ENCODE measurements at places on chromosomes 6 and 20.

DNA sequence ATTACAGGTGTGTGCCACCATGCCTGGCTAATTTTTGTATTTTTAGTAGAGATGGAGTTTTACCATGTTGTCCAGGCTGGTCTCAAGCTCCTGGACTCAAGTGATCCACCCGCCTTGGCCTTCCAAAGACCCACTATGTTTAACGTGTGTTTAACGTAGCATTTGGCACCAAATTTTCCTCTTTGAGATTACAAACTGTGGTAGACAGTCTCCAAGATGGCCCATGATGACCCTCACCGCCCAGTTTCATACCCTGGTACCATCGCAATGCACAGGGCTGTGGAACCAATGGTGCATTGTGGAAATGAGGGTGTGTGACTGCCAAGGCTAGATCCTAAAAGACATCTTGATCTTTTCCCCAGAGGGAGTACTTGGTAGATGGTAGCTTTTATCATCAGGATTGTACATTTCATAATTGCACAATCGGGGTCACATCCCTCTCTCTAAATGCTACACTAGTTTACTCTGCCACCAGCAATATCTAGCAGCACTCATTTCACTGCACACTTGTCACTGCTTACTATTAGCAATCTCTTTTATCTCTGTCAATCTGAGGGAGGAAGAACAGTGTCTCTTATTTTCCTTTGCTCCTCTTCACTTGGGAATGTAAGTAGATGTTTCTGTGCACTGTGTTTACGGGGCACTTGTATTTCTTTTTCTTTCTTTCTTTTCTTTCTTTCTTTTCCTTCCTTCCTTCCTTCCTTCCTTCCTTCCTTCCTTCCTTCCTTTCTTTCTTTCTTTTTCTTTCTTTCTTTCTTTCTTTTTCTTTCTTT is 96.9 kb downstream of the NOL4L start:
- no peak for DNase-seq

DNA sequence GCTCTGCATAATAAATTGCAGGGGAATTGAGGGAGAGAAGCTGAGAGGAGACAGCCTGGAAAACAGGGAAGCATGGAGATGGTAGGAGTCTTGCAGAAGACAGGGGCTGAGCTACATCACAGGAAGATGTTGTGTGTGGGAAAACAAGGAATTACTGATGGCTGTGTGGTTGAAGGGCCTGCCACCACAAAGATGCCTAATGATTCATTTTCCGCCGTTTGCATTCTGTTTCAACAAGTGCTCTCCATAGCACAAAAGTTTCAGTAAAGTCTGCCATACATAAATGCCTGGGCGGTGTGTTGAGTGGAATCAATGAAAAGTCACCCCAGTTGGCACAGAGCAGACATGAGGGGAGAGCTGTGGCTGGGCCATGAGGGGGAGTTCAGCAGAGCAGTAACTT is 5.6 kb upstream of the KLHL31 start:
- no peak for DNase-seq

GRCh38 chr6:136640132-136640915 is 90.1 kb upstream of the MAP7 start:
- no peak for DNase-seq

DNA sequence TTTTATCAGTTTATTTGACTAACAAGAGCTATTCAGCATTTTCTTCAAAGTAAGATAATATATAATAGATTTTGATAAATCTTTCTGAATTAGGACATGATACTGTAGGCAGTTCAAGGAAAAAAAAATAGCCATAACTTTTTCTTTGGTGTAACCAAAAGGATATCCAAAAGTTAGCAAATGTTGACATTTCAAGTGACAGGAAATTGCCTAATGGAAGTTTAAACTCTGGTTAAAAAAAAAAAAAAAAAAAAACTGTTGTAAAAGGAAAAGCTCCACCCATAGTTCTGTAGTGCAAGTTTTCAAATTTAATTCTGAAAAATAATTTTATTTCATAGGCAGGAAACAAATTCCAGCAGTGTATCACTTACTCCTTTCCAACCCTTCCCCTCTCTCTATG is 18.8 kb downstream of the HEBP2 start:
- DNase-seq: no peak

DNA sequence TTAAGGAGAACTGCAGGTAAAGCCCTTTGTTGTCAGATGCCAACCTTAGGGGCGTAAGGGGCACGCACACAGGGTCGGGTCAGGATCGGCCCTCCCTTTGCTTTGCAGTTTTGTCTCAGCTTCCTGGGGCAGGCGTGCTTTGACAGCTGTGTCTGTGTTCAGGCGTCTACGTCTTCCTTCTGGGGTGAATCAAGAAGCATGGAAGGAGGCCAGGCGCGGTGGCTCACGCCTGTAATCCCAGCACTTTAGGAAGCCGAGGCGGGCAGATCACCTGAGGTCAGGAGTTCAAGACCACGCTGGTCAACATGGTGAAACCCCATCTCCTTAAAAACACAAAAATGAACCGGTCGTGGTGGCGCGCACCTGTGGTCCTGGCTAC is 1.3 kb downstream of the ZGPAT start:
- DNase-seq: no peak

DNA sequence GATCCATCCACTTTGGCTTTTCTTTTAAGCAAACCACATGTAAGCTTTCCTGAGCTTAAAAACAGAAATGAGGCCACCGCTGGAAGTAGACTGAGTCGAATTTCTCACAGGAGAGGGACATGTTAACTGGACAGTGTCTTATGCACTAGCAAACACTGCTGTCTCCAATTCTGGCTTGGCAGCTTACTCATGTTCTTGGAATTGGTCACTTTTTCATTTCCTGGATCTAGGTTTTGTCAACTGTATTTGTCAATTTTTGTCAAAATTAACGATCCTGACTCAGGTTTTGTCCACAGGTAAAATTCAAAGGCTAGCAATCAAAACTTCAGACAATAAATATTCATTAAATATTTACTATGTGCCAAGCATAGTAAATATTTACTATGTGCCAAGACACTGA is 601.5 kb downstream of the RNF144B start:
- no peak for DNase-seq

GRCh38 chr6:88115307-88115706 is 50.8 kb downstream of the CNR1 start:
- no peak for DNase-seq

GRCh38 chr6:159398633-159399032 is 229.4 kb downstream of the FNDC1 start:
- no peak for DNase-seq

DNA sequence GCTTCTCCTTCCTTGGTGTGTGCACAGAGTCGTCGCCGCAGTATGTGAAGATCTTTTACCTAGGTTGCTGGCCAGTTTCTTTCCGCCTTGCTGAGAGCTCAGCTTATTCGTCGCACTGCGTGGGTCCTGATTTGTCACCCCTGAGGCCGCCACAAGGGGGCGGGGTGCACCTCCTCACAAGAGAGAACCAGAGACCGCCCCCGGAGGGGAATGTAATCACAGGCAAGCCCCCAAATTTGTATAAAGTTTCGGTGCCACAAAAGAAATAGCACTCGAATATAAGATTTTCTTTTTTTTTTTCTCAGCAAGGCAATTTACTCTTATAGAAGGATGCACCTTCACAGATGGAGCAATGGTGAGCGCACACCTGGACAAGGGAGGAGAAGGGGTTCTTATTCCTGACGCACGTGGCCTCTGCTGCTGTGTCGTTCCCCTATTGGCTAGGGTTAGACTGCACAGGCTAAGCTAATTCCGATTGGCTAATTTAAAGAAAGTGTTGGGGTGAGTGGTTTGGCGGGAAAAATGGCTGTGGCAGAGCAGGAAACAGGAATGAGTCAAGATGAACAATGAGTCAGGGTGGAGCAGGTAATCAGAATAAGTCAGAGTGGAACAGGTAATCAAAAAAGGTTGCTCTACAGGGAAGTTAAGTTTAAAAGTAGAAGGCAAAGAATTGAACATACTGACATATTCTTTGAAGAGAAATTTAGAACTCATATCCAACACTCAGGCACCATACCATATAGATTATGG is 19.5 kb downstream of the NCOA3 start:
- DNase-seq: no peak

- DNase-seq: no peak
Measured at GRCh38 chr6:32133786-32134185, 3.7 kb upstream of the FKBPL start.

- no peak for DNase-seq
Measured at GRCh38 chr20:5085380-5085779, 34.4 kb downstream of the PCNA start.

- DNase-seq: no peak
Measured at GRCh38 chr6:169167581-169168301, 85.9 kb downstream of the THBS2 start.

GRCh38 chr6:169452869-169453620 is 199.4 kb upstream of the THBS2 start:
- DNase-seq: no peak

- peak; percentile 38 for DNase-seq
Measured at GRCh38 chr6:15948930-15949900, 179.7 kb upstream of the MYLIP start.

- no peak for DNase-seq
Measured at GRCh38 chr6:80872951-80873308, 766.5 kb downstream of the BCKDHB start.

GRCh38 chr6:54718541-54719023 is 128.0 kb upstream of the FAM83B start:
- no peak for DNase-seq

DNA sequence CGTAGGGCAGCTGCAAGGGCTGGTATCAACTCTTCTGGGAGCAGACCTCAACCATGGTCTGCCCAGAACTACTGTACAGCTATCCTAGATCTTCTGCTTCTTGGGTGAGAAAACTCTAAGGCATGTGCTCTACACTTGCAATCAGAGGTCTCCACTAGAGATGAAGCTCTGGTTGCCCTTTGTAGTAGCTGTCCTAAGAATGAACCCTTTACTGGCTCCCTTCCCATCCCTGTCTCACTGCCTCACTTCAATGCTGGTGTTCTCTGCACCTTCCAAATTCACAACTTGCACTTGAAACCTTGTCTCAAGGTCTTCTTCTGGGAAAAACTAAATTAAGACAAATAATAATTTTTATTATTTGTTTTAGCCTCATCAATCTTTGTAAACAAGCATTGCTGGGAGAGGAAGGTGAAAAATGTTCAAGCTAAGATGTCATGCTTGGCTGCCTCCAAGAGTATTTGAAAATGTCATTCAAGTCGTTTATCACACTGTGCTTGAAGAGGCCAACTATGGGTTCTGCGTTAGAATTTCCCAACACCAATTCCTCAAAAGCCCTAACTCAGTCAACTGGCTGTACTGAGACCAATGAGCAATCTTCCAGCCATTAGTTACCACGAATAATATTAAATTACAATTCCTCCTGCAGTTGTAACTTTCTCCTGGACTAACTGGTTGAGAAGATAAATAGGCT is 255.7 kb upstream of the PRND start:
- DNase-seq: no peak

DNA sequence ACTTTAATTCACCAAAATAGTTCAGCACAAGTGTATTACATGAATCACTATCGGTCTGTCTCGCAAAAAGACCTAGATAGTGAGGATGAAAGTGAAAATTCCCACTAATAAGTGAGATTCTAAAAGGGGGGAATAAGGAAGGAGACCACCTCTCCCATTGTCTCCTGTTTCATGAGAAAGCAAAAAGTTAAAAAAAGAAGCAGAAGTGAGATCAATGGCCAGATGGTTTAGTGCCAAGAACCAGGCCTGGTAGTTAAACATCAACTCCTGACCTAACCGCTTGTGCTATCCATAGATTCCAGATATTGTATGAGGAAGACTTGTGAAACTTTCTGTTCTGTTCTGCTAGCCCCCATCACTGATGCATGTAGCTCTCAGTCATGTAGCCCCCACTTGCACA is 293.0 kb downstream of the RNGTT start:
- no peak for DNase-seq

DNA sequence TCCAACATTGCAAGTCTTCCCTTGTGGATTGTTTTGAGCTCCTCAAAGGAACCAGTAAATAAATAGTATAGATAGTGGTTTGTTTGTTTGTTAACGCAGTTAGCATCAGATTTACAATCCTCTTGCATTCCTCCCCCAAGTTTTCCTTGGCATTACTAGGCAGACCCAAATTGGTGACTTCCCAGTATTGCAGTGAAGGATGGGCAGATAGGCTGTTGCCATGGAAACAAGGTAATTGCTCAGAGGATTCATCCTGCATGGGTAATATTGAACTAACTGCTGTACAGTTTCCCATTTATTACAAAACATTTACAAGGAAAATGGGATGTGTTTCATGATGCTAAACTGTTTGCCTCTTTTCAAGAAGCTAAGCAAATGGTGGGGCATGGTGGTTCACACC is 477.2 kb downstream of the EPM2A start:
- DNase-seq: no peak

GRCh38 chr6:7939864-7940228 is 29.3 kb upstream of the TXNDC5 start:
- DNase-seq: no peak

- no peak for DNase-seq
Measured at GRCh38 chr6:139654888-139655782, 280.7 kb upstream of the CITED2 start.

DNA sequence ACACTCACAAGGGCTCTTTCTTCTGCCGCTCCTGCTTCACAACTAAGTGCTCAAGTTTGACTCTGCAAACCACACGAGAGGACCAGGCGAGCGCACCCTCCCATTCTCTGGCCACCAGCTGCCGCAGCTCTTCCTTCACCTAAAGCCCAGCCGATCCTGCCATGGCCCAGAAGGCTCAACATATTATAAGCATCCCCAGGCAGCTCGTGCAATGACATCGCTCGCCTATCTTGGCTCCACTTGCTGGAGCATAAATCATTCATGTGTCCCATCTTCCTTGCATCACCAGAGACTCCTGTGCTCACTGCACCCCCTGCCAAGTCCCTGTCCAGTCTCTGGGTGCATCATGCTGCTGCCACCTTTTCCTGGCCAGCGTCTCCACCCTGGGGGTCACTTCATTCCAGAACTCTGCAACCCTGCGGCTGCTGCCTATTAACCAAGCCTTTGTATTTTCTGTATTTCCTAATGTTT is 59.0 kb downstream of the PSMG4 start:
- DNase-seq: no peak

- DNase-seq: no peak
Measured at GRCh38 chr6:109686566-109687265, 4.3 kb downstream of the AK9 start.

DNA sequence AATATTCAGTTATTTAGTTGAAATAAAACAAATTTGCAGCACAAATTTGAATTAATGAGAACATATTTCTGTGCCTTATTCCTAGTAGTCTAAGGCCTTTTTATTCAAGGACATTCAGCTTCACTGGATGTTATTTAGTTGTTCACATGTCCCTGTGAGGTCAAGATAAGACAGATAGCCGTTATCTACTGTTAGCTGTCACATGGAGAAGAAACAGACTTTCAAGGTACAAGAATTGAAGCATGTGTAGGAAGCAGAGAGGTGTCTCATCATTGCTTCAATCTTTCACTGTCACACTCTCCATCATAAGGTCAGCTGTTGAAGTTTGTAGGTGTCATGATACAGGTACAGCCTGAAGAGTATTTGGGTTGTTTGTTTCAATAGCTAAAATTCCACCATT is 112.9 kb upstream of the JAG1 start:
- no peak for DNase-seq

DNA sequence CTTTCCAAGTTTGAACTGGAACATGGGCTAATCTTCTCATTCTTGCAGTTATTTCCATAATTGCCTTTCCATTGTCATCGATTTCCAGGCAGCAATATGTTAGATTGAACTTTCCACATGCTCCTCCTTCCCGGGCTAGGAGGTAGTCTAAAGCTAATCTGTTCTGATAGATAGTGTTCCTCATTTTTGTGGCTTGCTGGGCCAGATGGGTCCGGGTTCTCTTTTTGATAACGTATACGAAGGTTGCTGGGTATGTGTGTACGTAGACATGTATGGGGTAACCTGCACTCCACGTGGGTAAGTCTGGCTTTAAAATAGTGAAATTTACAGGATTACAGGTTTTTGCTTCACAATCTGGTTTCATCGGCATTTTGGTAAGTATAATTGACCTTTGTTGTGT is 14.0 kb upstream of the GMPR start:
- no peak for DNase-seq

All from NCI-H1092 (cell line).